ENCODE measurements at places on chromosomes 12 and 14.

DNA sequence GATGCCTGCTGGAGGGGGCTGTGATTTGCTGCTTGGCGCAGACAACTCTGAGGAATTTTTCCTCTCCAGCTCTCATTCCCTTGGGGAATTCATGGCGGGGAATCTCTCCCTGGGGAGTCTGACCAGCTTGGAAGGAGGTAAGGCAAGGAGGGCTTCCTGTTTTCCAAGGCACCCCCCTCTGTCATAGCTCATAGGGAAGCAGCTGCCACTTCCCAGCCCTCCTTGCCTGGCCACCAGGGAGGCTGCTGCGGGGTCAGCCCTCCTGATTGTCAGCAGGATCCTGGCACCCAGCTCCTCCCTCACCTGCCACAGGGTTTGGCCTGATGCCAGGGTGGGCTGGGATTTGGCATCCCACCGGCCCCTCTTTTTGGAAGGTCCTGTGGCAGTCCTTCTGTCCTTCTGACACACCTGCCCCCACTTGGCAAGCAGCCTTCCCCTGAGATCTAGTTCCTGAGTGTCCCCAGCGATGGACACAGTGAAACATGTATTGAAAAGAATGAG is 74.9 kb downstream of the TSPAN9 start:
- no peak for DNase-seq

- no peak for DNase-seq
Observed at GRCh38 chr12:4039931-4040330, 166.7 kb upstream of the PARP11 start.

DNA sequence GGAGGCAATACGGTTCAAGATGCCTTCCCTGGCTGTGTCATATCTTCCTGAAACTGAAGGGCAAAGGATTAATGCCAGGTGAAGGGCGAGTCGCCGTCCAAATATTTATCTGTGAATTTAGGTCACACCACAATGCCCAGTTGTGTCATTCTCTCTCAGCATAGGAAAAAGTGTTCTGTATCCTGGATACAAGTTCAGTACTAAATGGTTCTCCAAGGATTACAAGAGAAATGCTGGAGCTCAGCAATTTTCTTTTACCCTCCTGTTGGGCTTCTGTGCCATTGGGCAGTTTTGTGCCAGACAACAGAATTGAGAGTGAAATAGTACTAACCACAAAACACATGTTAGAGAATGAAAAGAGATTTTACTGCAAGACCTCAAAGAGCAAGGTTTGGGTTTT is 493.9 kb downstream of the EGLN3 start:
- no peak for DNase-seq

DNA sequence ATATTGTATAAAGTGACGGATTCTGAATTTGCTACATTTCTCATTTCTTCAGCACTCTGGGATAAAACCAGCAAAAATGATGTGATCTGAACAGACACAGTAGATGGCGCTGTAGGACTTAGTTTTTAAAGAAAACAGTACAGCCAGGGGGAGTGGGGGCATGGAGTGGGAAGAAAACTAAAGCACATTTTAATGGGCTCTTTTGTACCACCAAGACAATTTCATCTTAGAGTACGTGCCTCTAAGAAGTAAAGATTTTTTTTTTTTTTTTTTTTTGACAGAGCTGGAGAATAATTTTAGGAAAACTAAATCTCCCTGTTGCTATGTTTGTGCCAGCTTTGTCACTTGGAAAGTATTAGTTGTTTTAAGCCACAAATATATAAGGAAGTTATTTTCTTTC is 124.4 kb downstream of the RAD51B start:
- peak; percentile 94 for DNase-seq

- DNase-seq: no peak
Observed at GRCh38 chr14:35669782-35670181, 135.8 kb downstream of the INSM2 start.

DNA sequence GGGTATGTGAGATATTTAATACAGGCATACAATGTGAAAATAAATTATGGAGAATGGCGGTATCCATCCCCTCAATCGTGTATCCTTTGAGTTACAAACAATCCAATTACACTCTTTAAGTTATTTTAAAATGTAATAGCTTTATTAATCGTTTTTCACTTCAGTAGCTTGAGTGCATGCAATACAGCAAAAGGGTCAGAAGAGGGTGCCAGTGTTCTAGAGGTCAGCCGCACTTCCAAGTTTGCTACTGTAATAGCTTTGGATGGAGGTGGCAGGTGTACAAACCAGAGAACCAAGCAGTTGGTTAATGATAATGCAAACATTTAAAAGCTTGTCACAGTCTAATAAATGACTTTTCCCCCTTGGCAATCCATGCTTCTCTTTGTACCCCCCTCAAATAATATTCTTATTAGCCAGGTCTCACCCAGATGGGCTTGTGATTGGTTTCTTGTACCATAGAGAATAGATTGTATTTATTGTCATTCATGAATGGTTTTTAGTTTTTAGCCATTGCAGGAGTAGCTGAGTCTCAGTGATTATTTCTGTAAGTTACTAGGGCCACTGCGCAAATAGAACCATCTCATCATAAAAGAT is 127.0 kb downstream of the ERC1 start:
- peak; percentile 88 for DNase-seq

GRCh38 chr12:108052260-108052659 is 76.8 kb upstream of the WSCD2 start:
- DNase-seq: no peak

DNA sequence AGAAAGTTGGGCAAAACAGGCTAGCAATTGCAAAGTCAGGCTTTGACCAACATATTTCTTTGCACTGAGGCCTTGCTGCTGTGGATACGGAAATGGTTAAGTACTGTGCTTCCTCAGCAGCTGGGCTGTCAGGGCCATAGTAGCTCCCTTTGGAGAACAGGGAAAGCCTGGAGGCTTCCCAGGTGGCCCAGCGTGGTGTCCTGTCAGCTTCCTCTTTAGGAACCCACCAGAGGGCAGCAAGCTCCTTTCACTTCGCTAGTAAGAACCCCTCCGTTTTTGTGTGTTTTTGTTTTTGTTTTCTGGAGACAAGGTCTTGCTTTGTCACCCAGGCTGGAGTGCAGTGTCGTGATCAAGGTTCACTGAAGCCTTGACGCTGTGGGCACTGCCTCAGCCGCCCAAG is 1.7 kb upstream of the CFAP251 start:
- DNase-seq: peak; percentile 66

- DNase-seq: peak; percentile 91
Observed at GRCh38 chr12:8887285-8887715, 27.0 kb upstream of the PHC1 start.

DNA sequence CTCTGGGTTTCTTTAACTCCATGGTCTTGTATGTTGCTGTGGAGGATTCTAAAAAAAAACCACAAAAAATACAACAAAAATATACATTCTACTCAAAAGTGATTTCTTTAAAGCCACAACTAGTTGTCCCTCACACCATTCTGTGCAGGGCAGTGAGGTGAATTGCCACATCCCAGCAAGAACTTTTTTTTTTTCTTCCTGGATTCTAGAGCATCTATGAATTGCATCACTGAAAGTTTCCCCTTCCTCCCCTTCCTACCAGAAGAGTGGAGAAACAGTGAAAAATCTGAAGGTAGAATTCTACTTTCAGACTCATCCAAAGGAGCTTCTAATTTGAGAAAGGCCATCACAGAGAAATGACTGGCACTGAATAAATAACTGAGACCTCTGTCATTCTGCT is 395.3 kb downstream of the AEBP2 start:
- no peak for DNase-seq

- peak; percentile 8 for DNase-seq
Observed at GRCh38 chr12:95642583-95642982, 91.3 kb upstream of the USP44 start.

GRCh38 chr14:99250636-99251208 is 21.3 kb downstream of the BCL11B start:
- DNase-seq: no peak

DNA sequence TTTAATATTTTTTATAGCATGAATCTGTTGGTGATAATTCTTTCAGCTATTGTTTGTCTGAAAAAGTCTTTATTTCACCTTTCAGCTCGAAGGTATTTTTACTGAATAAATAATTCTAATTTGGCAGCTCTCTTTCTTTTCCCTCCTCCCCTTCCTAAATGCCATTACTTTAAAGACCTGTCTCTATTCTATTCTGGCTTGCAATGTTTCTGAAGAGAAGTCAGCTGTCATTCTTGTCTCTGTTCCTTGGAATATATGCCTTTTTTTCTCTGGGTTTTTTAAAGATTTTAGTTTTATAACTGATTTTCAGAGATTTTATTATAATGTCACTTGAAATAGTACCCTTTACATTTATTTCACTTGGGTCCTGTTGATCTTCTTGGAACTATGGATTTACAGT is 237.9 kb upstream of the DAAM1 start:
- no peak for DNase-seq

- DNase-seq: no peak
Observed at GRCh38 chr14:93898081-93898611, 29.0 kb upstream of the FAM181A start.

- no peak for DNase-seq
Observed at GRCh38 chr14:51188566-51189185, 51.4 kb upstream of the TMX1 start.

DNA sequence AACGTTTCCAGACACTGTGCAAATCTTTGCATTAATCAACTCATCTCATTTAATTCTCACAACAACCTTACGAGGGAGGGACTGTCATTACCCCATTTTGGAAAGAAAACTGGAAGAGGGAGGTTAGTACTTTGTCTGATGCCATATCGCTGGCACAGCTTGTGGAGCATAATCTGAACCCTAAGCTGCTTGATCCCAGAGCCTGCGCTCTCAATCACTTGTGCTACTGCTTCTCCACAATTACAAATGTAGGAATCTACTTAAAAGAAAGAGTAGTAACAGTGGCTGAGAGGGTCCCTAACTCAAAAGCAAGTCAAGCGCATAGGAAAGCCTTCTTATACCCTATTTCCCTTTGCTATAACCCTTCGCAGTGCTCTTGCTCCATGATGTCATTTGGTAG is 3.2 kb downstream of the EFS start:
- DNase-seq: no peak

DNA sequence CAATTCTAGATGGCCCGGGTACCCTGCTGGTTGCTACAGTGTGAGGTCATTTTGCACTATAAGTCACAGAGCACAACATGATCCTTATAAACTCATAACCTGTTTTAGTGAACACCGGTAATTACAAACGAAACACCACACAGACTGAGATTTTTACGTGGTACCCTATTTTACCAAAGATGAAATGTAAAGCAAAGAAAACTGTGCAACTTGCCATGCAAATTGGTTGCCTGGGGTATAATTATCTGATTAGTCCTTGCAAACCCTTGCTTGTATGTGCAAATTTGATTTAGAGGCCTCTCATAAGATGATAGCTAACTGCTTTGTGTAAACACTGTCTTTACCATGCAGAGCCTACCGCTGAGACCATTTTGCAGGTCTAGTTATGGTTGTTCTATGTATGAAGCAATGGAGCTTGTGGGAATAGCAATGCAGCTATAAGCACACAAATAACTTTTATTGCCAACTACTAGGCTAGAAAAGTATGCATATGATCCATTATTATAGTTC is 372.1 kb upstream of the FAR2 start:
- no peak for DNase-seq

DNA sequence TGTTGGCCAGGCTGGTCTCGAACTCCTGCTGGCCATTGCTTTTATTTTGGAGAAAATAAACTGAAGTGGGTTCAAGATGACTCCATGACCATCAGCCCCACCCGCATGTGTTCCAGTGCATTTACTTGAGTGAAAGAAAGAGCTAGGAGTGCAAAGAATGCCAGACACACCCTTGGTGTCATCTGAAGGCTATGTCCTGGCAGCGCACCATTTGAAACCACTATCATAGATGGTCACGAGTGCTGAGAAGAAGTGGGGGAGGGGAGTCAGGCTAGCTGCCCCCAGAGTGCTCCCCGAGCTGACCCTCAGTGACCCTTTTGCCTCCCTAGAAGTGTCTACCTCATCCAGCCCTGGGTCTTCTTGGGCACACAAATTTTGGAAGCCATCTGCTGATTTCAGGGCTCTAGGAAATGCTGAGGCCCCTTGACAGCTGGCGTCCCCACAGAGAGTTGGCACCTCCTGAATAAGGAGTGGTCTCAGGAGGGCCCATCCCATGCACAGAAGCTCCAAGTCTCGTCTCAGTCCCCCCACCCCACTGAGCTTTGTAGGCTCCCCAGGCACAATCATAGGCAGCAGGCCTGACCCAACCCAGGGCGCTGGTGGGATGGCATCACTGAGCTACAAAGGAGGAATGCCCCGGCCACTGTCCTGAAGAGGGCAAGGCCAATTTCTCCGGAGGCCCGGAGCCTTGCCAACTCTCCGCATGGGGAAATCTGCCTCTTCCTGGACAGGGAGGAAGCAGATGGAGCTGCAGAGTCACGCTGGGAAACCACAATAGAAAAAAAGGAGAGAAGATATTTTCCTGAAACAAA is 28.0 kb downstream of the PXN start:
- DNase-seq: peak; percentile 73

GRCh38 chr14:98965076-98965475 is 306.9 kb downstream of the BCL11B start:
- no peak for DNase-seq

GRCh38 chr14:99733540-99734405 is 49.7 kb downstream of the CYP46A1 start:
- DNase-seq: no peak

DNA sequence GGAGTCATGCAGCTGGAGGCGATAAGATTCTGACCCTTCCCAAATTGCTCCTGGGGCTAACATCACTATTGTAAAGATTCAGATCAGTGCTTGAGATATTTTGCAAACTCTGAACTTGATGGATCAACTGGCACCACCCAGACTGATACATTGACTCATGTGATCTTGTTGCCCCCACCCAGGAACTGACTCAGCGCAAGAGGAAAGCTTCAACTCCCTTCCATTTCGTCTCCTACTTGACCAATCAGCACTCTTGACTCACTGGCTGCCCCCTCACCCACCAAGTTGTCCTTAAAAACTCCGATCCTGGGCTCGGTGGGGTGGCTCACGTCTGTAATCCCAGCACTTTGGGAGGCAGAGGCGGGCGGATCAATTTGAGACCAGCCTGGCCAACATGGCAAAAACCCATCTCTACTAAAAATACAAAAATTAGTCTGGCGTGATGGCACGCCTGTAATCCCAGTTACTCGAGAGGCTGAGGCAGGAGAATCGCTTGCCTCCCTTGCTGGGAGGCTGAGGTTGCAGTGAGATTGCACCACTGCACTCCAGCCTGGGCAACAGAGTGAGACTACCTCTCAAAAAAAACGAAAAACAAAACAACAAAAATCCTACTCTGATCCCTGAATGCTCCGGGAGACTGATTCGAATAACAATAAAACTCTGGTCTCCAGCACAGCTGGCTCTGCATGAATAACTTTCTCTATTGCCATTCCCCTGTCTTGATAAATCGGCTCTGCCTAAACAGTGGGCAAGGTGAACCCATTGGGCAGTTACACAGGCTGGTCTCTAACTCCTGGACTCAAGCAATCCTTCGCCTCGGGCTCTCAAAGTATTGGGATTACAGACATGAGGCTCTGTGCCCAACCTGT is 9.8 kb upstream of the ARF6 start:
- peak; percentile 49 for DNase-seq

GRCh38 chr12:1564067-1564466 is 30.3 kb downstream of the FBXL14 start:
- DNase-seq: no peak

Measured in hematopoietic multipotent progenitor cell treated with erythropoietin and hydrocortisone succinate and interleukin-3 and kit ligand, for 4 days (in vitro differentiated cells).